ENCODE measurements at places on chromosomes 7 and 10. TPM values are rescaled to one million over a fixed set of nuclear protein-coding genes. Genes with fewer than 3 reads are reported as not detected.

- DNase-seq, result no peak
- no peaks in the 10 kb centered on the region for H3K36me3 ChIP-seq
- no peaks in the 10 kb centered on the region for H3K27me3 ChIP-seq
- H3K4me3 ChIP-seq, result no peak overlapping the region
- no peak overlapping the region for H3K27ac ChIP-seq
Measured at GRCh38 chr7:12584930-12585329, 14.4 kb downstream of the SCIN start.

SNX10 gene
- total RNA-seq, result 19.5 TPM

GRCh38 chr7:120700796-120701195 lies 157.1 kb downstream of the TSPAN12 start:
- DNase-seq, result no peak
- H3K36me3 ChIP-seq, result no peaks in the 10 kb centered on the region
- H3K4me3 ChIP-seq, result no peak overlapping the region
- peaks cover under 1% of the 10 kb centered on the region for H3K4me1 ChIP-seq

DNA sequence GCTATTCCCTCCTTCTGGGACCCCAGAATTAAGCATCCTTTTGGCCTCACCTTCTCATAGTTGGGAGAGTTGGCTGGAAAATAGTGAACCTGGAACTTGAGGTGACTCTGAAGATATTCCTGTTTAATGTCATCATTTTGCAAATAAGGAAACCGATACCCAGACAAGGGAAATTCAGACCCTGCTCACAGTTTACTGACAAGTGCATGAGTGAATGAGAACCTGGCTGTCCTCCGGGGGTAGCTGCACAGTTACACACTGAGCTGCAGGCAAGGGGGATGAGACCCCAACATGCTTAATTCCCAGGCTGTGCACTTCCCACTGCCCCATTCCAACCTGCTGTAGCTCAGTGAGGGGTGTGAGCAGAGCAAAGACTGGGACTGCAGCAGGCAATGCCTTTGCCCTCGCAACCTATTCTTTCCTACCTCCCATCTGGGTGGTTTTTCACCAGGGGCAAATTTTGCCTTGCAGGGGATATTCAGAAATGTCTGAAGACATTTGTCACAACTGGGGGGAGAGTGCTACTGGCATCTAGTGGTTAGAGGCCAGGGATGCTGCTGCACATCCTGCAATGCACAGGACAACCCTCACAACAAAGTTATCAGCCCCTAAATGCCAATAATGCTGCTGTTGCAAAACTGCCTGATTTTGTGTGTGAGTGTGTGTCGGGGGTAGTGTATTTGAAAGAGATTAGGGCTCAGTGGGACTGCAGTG lies 136.2 kb downstream of the SORCS3 start:
- H3K27me3 ChIP-seq, result no peaks in the 10 kb centered on the region
- no peaks in the 10 kb centered on the region for H3K4me1 ChIP-seq
- no peak overlapping the region for H3K27ac ChIP-seq

DNA sequence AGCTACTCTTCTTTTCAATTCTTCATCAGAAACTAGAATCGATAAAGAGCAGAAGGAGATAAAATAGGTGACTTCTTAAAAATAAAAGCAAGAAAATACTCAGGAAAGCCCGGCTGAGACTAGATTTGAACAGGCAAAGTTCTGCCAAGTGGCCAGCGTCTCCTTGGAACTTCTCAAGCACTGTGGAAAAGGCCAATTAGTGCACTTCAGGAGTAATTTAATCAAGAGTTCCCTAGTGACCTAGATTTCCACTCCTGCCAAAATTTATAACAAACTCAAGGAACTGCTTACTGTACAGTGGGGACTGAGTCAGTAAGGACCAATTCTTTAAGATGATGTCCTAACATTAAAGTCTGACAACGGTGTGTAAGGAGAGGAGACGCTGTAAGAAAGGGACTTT lies 57.3 kb downstream of the CHCHD3 start:
- H3K4me1 ChIP-seq, result no peaks in the 10 kb centered on the region
- no peaks in the 10 kb centered on the region for H3K27me3 ChIP-seq
- H3K36me3 ChIP-seq, result no peaks in the 10 kb centered on the region
- DNase-seq, result no peak

SORBS1 gene
- 10.1 TPM for total RNA-seq

COL13A1 gene
- total RNA-seq, result 1.3 TPM

AS3MT gene
- total RNA-seq, result 40.3 TPM

IGF2BP3 gene
- 242 TPM for total RNA-seq

DNA sequence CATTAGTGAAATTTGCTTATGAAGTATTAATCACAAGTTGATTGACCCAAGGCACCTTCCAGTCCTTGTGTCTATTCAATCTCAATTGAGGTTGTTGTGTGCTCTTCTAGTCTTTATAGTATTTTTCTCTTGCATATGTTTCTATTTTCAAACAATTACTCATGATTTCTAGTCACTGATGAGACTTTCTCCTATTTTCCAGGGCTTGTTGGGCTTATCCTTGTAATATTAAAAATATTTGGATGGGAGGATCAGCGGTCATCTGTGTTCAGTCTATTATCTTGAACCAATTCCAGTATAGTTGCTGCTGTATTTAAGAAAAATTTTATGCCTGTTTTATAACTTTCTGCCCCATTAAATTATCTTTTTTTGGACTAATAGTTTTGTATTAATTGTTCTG lies 154.4 kb downstream of the PTEN start:
- no peak overlapping the region for H3K4me3 ChIP-seq
- no peaks in the 10 kb centered on the region for H3K27me3 ChIP-seq
- no peaks in the 10 kb centered on the region for H3K36me3 ChIP-seq
- no peak overlapping the region for H3K27ac ChIP-seq

DNA sequence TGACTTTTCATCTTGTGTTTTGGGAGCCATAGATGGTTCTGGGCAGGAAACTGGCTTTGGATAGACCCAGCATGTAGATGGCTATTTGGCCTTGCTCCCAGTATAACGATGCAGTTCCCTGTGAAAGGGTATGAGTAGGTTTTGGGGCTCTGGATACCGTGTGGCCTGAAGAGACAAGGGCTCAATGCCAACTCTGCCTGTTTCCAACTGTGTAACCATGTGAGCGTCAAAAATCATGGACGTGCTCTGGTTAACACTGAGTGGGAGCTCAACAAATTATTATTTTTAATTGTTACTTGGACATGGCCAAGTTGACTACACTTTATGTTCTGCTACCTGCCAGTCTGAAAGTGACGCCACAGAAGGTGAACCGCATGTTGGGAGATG lies 41.8 kb downstream of the EGFR start:
- DNase-seq, result no peak
- H3K4me1 ChIP-seq, result peaks cover 10% of the 10 kb centered on the region
- H3K27ac ChIP-seq, result no peak overlapping the region
- no peaks in the 10 kb centered on the region for H3K36me3 ChIP-seq

DNA sequence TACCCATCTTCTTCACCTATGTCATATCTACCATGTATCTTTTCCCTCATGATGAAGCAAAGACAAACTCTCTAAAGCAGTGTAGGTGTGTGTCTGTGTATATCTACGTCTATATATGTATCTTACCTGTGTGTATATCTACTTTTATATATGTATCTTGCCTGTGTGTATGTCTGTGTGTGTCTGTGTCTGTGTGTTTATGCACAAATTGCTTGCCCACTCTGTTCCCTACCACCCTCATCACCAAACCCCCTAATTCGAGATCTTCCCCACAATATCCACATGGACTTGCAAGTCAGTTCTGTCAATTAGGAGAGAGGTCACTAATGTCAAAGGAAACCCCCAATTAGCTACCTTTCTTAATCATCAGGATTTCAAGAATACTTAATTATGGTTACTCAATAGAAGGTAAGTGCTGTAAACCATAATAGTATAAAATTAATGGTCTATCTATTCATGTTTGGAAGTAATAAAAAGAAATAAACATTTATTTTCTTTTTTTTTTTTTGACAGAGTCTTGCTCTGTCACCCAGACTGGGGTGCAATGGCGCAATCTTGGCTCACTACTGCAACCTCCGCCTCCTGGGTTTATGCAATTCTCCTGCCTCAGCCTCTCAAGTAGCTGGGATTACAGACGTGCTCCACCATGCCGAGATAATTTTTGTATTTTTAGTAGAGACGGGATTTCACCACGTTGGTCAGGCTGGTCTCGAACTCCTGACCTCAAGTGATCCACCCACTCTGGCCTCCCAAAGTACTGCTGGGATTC lies 43.6 kb downstream of the ANKRD61 start:
- no peaks in the 10 kb centered on the region for H3K36me3 ChIP-seq
- no peaks in the 10 kb centered on the region for H3K4me1 ChIP-seq
- no peaks in the 10 kb centered on the region for H3K27me3 ChIP-seq
- H3K4me3 ChIP-seq, result no peak overlapping the region
- H3K27ac ChIP-seq, result no peak overlapping the region
- DNase-seq, result no peak

DNA sequence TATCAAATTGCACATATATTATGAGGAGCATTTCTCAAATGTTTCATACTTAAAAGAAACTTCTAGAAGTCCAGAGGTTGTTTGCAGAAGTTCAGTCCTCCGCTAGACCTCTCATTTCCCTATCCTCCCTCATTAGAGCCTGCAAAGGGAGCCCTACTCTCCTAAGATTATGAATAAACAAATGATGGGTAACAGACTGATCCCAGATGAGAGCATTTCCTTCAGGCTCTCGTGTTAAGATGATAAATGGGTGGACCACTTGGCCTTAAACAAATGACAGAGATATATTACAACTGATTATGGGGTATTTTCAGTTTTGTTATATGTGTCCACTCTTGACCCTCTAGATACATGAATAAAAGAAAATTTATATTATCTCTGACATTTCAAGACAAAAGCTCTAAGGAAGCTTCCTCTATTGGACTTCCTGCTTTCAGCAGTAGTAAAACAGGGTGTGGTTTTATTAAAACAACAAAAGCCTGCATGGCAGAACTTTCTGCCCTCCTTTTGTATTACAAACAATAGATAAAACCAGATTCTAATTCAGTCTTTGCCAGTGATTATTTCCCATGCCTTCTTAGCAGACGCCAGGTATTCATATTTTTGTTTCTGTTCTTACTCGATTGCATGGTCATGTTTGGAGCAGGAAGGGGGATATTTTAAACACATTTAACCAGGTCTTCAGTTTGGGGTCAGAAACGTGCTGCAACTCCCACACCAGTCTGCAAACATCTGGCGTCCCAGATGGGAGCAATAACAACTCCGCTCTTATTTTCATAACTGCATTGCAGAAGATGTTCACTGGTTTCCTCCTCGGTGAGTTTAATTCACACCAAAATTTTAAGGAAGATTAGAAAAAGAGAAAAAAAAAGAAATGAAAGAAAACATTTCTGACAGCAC lies 52.4 kb upstream of the FAM204A start:
- H3K4me1 ChIP-seq, result peaks cover 9% of the 10 kb centered on the region
- no peak overlapping the region for H3K4me3 ChIP-seq
- H3K36me3 ChIP-seq, result no peaks in the 10 kb centered on the region
- no peaks in the 10 kb centered on the region for H3K27me3 ChIP-seq

MEOX2 gene
- not detected for total RNA-seq

DNA sequence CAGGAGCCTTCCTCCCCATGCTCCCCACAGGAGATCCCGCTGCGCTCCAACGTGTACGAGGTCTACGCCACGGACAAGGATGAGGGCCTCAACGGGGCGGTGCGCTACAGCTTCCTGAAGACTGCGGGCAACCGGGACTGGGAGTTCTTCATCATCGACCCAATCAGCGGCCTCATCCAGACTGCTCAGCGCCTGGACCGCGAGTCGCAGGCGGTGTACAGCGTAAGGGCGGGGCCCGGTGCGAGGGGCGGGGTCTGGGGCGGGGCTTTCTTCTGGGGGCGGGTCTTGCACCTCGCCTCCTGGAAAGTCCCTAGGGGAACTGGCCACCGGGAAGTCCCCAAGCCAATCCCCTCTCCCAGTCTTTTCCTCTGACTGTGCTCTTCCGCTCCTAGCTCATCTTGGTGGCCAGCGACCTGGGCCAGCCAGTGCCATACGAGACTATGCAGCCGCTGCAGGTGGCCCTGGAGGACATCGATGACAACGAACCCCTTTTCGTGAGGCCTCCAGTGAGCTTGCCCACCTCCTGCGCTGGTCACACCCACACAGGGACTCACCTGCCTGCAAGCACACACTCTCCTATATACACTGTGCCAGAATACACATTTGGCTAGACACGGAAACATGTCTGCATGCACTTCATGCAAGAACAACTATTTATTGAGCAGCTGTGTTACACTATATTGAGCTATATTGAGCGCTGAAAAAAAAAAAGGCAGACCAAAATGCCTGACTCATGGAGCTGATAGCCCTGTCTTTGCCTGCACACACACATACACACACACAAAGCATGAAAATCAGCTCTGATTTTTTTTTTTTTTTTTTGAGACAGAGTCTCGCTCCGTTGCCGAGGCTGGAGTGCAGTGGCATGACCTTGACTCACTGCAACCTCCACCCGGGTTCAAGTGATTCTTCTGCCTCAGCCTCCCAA lies 32.7 kb upstream of the VSIR start:
- DNase-seq, result peak; percentile 72
- no peak overlapping the region for H3K27ac ChIP-seq
- H3K4me1 ChIP-seq, result no peaks in the 10 kb centered on the region
- no peaks in the 10 kb centered on the region for H3K36me3 ChIP-seq

- no peak overlapping the region for H3K4me3 ChIP-seq
- H3K36me3 ChIP-seq, result no peaks in the 10 kb centered on the region
- no peak for DNase-seq
Measured at GRCh38 chr7:67022511-67022910, 25.9 kb downstream of the TYW1 start.

- H3K36me3 ChIP-seq, result no peaks in the 10 kb centered on the region
- no peak overlapping the region for H3K27ac ChIP-seq
- no peak overlapping the region for H3K4me3 ChIP-seq
Measured at GRCh38 chr10:116737627-116738327, 4.6 kb downstream of the HSPA12A start.

DNA sequence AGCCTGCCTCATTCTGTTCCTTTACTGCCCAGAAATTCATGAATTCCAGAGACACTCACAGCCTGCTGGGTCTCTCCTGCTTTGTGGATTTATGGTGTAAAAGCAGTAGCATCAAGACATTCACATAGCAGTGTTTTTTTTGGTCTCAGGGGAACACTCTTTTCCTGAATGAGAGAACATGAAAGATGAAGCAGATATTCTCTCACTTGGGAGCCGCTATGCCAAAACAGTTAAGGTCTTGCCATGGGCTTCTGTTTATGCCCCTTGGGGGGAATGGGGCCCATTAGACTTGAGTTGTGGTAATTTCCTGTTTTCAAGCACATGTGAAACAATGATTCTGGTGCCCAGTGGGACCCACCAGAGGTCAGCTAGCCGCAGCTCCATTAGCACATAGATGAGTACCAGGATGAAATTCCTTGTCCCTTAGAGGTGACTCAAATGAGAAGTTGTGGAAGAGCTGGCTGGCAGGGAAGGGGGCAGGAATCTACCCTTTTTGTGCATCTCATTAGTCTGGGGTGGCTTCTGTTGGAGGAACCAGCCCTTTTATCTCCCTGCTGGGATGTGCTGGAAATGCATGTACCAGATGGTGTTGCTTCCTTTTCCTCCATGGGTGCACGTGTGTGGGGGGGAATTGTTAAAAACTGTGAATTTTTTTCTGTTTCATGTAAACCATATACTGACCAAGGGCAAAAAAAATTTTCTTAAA lies 13.3 kb downstream of the BMPER start:
- peaks cover 3% of the 10 kb centered on the region for H3K4me1 ChIP-seq
- no peaks in the 10 kb centered on the region for H3K27me3 ChIP-seq
- DNase-seq, result no peak

- H3K27ac ChIP-seq, result no peak overlapping the region
- H3K36me3 ChIP-seq, result no peaks in the 10 kb centered on the region
- no peak for DNase-seq
- H3K27me3 ChIP-seq, result no peaks in the 10 kb centered on the region
- H3K4me3 ChIP-seq, result no peak overlapping the region
Measured at GRCh38 chr7:78197447-78197846, 398.9 kb downstream of the PHTF2 start.

GRCh38 chr10:74047871-74048270 lies 50.0 kb downstream of the VCL start:
- no peak overlapping the region for H3K27ac ChIP-seq
- peaks cover 10% of the 10 kb centered on the region for H3K36me3 ChIP-seq
- no peak overlapping the region for H3K4me3 ChIP-seq

COL28A1 gene
- total RNA-seq, result 0.60 TPM
